Stimulated activated CD4-positive, alpha-beta T cell treated with anti-CD3 and anti-CD28 coated beads, Interleukin-15, amount 100 ng/mL, for 1 hour (primary cell): ENCODE measurements at places on chromosomes 7 and 10.

DNA sequence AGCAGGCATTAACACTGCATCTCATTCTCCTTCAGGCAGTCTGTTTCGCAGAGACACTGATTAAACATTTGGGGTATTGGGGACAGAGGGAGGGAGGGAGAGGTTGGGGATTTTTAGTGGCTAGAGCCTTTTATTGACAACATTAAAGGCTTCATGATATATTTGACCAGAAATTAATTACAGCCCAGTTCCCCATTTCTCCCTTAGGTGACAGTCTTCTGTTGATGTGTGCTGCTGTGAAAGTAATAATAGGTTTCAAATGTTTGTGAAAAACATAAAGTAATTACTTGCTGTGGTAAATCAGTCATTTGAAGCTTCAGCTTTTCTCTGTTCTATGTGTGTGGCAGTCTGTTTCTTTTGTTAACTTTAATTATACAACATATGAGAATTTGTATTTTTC is 105.3 kb upstream of the LRGUK start:
- DNase-seq, result no peak

DNA sequence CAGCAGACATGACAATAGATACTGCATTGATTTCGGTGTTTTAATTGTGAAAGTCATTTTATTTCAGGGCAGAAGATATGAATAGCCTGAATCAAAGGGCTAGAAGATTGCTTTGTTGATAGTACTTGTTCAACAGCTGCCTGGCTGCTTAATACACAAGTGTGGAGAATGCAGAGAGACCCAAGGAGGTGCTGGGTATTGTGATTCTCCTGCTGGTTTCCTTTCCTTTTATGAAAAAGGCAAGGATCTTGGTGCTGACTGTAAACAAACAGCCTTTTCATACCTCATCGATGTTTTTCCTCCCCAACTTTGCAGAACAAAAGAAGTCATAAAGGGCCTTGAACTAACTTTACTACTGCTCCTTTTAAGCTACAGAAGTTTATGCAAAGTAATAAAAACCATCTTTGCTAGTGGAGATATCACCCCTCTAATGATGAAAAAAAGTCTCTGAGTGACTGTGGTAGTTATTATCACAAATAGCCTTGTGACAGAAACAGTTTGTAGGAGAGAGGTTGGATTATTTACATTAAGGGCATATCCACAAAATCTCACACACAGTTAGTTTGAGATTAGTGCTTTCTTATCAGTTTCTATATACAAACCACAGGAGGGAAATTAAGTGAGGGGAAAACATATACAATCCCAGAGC is 800.0 kb downstream of the LRMDA start:
- no peak for DNase-seq

DNA sequence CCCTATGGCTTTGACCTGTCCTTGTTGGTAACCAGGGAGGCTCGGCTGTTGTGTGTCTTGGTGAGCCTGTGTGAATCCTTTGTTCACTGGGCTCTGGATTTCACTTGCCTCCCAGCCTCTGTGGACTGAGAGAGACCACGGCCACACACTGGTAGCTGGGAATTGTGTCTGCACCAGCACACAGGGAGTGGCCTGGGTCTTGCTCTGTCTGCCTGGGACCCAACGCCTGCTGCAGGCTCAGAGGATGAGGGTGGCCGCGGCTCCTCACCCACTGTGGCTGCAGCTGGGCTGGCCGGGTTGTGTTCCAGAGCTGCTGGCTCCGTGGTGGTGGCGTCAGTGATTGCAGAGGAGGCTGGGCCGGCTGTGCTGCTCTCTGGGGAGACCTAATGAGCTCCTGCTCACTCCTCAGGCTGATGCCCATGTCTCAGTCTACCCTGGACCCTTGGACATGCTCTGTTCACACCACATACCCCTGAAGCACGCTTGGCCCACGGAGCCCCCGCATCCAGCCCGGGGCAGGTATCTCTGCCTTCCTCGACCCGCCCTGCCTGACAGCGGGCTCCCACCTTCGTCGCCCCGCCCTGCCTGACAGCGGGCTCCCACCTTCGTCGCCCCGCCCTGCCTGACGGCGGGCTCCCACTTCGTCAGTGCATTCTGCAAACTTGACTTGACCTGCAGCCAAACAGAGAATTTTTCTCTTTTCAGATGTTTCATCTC is 328.5 kb downstream of the ADARB2 start:
- DNase-seq, result no peak

GRCh38 chr10:122264436-122264835 is 6.7 kb upstream of the BTBD16 start:
- no peak for DNase-seq

- DNase-seq, result no peak
Observed at GRCh38 chr7:125834421-125834820, 904.8 kb upstream of the POT1 start.

DNA sequence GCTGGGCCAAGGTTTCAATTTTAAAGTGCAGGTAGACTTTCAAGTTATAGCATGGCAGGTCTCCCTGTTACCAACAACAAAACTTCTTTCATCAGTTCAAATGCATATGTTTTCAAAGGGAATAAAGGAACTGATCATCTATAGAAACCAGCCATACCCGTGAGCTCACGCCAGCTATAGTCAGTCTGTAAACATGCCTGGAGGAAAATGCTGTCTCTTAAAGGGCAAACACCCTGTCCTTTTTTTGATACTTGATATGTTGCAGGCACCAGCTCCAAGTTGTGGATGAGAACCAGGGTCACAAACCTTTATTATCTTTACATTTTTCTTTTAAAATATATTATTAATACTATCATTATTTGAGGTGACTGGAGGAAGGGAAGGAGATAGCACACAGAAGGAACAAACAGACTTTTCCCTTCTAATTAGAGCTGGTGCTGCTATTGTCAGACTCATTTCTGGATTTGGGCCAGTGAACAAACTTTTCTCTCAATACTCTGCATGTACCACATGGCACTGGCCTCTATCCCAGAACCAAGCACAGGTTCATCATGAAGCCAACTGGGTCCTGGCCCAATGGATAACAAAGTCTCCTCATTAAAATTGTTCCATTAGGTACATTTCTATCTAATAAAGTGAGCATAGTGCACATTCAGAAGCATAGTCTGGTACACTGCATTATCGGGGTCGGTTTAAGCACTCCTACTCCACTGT is 1102.4 kb downstream of the SORCS3 start:
- no peak for DNase-seq

GRCh38 chr7:157606140-157606539 is 269.3 kb downstream of the DNAJB6 start:
- no peak for DNase-seq

GRCh38 chr10:107442035-107442505 is 277.6 kb upstream of the SORCS1 start:
- DNase-seq, result no peak

GRCh38 chr7:95690367-95690947 is 81.9 kb upstream of the DYNC1I1 start:
- no peak for DNase-seq

GRCh38 chr10:114704679-114705078 is 46.6 kb upstream of the ABLIM1 start:
- no peak for DNase-seq

- DNase-seq, result no peak
Observed at GRCh38 chr10:74078037-74078436, 72.6 kb downstream of the AP3M1 start.

- DNase-seq, result no peak
Observed at GRCh38 chr10:80701706-80702105, 164.0 kb downstream of the SH2D4B start.

DNA sequence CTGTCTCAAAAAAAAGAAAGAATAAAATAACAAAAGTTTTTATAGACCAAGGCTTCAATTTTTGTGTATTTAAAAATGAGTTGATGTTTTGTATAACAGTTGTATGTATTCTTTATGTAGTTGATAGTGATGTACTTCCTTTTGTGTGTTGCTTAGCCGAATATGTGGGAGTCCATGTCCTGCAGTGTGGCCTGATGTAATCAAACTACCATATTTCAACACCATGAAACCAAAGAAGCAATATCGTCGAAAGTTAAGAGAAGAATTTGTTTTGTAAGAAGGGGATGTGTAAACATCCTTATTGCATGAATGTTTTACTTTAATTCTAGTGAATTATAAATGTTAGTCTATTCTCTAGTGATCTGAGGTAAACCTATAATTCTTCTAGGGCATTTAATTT is 56.6 kb downstream of the MPLKIP start:
- no peak for DNase-seq

GRCh38 chr10:95501203-95502094 is 59.7 kb downstream of the SORBS1 start:
- no peak for DNase-seq

- no peak for DNase-seq
Observed at GRCh38 chr10:28915989-28916588, 238.8 kb downstream of the BAMBI start.

- no peak for DNase-seq
Observed at GRCh38 chr7:90631502-90631901, 35.4 kb downstream of the CDK14 start.

GRCh38 chr7:47950714-47951113 is 2.4 kb upstream of the PKD1L1 start:
- no peak for DNase-seq

GRCh38 chr7:18638594-18639452 is 143.3 kb downstream of the HDAC9 start:
- no peak for DNase-seq

- no peak for DNase-seq
Observed at GRCh38 chr10:95796504-95796903, 40.5 kb downstream of the ENTPD1 start.

GRCh38 chr7:22350466-22351328 is 6.3 kb downstream of the RAPGEF5 start:
- no peak for DNase-seq

DNA sequence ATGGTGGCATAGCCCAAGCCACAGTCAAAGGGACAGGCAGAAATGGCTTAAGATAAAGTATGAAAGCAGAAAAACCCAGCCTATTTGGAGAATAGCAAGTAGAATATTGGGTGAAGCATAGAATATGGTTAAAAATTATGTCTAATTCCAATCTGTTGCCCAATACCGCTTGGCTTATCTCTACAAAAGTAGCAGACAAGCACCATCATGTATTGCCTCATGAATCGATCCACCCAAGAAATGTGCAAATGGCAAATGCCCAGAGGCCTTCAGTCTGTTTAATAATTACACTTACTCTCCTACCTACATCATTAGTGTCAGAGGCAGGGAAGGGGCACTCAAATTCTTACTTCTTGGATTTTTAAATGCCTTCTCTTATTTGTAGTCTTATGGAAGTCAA is 130.9 kb upstream of the ADAM12 start:
- no peak for DNase-seq

- no peak for DNase-seq
Observed at GRCh38 chr10:5545011-5545410, 20.2 kb downstream of the CALML3 start.

DNA sequence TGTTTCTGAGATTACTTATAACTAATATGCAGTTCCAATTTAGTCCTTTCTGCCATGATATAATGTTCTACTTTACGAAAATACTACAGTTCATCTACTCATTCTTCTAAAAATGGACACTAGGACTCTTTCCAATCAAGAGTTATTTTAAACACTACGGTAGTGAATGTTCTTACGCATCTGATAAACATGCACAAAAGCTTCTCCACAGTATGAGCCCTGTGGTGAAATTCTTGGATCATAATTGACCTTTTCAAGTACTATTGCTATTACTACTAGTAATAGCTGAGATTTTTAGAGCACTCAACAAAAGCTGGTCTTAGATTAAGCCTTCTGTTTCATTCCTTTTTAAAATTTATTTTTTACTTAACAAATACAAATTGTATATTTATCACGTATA is 106.4 kb downstream of the CH25H start:
- DNase-seq, result no peak

- no peak for DNase-seq
Observed at GRCh38 chr7:78326876-78327275, 528.3 kb downstream of the PHTF2 start.

GRCh38 chr10:97796651-97797050 is 24.9 kb upstream of the SFRP5 start:
- DNase-seq, result no peak

DNA sequence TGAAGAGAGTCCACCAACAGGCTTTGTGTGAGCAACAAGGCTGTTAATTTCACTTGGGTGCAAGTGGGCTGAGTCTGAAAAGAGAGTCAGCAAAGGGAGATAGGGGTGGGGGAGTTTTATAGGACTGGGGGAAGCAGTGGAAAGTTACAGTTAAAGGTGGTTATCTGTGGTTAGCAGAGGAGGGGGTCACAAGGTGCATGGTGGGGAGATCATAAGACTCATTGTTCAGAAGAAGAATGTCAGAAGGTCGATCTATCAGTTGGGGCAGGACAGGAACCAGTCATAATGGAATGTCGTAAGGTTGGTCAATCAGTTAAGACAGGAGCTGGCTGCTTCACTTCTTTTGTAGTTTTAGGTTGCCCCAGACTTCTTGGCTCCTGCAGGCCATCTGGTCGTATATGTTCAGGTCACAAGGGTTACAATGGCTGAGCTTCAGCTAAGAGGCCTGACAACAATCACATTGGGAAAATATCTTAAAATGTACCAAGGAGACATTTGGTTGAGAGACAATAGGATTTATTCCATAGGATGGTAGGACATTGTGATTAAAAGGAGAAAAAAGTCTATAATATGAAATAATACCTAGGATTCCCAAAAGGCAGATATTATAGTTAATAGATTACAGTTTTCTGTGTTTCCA is 356.4 kb downstream of the ANKRD7 start:
- DNase-seq, result no peak

- DNase-seq, result no peak
Observed at GRCh38 chr7:139930286-139930965, 101.4 kb downstream of the TBXAS1 start.

DNA sequence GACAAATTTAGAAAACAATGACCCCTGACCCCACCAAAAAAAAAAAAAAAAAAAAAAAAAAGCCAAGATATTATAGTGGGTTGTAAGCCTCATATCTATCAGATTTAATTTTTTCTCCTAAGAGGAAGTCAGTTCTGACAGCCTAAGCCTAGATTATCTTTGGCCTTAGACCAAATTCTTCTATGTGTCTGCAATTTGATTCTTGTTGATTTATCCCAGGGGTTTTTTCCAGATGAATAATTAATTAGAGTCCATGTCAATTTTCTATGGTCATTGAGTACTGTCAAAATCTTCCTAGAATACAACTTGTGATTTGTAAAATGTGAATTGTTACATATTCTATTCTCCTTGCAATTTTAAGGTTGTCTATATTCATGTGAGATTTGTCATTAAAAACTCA is 151.6 kb upstream of the CACNA2D1 start:
- no peak for DNase-seq

- no peak for DNase-seq
Observed at GRCh38 chr7:40780460-40780859, 645.7 kb downstream of the SUGCT start.

DNA sequence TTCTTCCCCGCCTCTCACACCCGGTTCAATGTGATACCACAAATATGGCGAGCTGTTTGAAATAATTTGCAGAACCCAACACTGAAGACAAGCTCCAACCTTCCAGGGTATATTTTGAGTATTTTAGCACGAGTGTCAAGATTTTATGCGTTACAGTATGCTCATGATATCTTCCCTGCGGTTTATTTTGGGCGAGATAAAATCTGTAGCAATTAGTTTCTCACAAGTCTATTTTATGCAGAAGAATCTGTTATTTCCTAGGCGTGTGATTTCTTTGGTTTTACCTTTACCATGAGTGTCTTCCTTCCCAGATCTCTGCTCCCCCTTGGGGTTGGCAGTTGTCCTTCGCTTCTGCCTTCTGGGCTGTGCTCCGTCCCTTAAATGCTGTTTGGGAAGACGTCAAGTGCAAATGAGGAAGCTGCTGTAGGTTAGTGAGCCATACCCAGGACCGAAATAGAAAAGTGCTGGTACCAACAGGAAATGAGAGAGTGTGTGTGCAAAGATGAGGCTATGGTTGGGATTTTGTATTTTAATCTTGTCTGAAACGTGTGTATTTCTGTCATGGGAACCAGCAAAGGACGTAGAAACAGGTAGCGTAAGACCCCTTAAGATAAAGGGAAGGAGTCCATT is 299.8 kb downstream of the KLF6 start:
- DNase-seq, result no peak
